Cerebellum (tissue), 4 donors: ENCODE measurements at places on chromosomes 12 and 14. TPM values are rescaled to one million over a fixed set of nuclear protein-coding genes. Genes with fewer than 3 reads are reported as not detected.

Gene FGF23
- not detected for total RNA-seq

Gene TAS2R30
- 29.1 TPM for total RNA-seq

Gene TDG
- 42.9 TPM for total RNA-seq

Gene TTC6
- 2.4 TPM for total RNA-seq

Gene ASPG
- 0.45 TPM for total RNA-seq

Gene RAD9B
- total RNA-seq, result 0.91 TPM

Gene CCDC198
- 5.4 TPM for total RNA-seq

Gene TSPAN19
- total RNA-seq, result 1.9 TPM

Gene ANO4
- total RNA-seq, result 44.3 TPM

Gene SLC7A8
- total RNA-seq, result 12.1 TPM

Gene OR10G3
- total RNA-seq, result not detected

Gene SMCO2
- not detected for total RNA-seq

Gene KLRD1
- total RNA-seq, result 0.27 TPM

Gene SYCP3
- 1.3 TPM for total RNA-seq

Gene GLS2
- total RNA-seq, result 6.1 TPM

Gene PIANP
- 1.7 TPM for total RNA-seq

Gene TMEM30B
- total RNA-seq, result 0.27 TPM

Gene CCDC60
- total RNA-seq, result not detected

Gene IFI27
- 5.6 TPM for total RNA-seq

Gene KLRC1
- total RNA-seq, result not detected

Gene PLXNC1
- 105 TPM for total RNA-seq

Gene NT5DC3
- total RNA-seq, result 13.5 TPM

Gene RNFT2
- 42.1 TPM for total RNA-seq

Gene TRAF3
- total RNA-seq, result 17.8 TPM

Gene STAB2
- total RNA-seq, result not detected

Gene ARHGEF25
- total RNA-seq, result 25.7 TPM

Gene NACA
- total RNA-seq, result 791 TPM

Gene FIGNL2
- total RNA-seq, result 1.3 TPM

Gene ANKS1B
- total RNA-seq, result 331 TPM

Gene KLHDC1
- total RNA-seq, result 9.9 TPM

Gene LMO3
- total RNA-seq, result 62.1 TPM
